ENCODE measurements at places on chromosomes 4 and X.

- no peak for DNase-seq
These were observed 184.8 kb downstream of the UNC5C start for GRCh38 chr4:95363966-95364365.

- DNase-seq, result no peak
These were observed 4.5 kb downstream of the RP2 start for GRCh38 chrX:46841346-46841745.

GRCh38 chr4:151012820-151013219 lies 2.3 kb downstream of the LRBA start:
- no peak for DNase-seq

GRCh38 chrX:1265086-1265485 lies 3.5 kb upstream of the CSF2RA start:
- DNase-seq, result no peak

DNA sequence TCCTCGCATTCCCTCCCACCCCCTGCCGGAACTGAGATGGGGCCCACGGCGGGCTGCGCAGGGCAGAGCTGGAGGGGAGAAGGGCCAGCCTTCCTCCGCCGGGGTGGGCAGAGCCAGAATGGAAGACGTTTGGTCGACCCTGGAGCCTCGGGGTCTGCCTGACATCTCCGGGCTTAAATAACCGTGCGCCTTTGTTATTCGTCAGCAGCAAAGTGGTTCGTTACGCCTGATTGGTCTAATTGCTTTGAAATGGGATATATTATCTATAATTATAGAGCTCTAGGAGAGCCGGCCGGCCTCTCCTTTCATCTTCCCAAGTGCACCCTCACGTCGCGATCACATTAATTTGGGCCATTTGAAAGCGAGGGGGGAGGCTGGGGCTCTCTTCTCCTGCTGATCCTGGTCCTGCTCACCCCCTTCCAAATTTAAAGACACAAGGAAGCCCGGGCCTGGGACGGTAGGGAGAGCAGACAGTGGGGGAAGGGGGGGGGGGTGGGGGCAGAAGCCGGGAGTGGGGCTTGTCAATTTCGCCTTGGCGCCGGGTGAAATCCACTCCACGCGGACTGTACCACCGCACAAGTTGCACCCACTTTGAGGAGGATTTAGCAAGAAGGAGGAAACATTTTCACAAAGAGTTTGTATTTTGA lies 4.7 kb upstream of the MSX1 start:
- no peak for DNase-seq

DNA sequence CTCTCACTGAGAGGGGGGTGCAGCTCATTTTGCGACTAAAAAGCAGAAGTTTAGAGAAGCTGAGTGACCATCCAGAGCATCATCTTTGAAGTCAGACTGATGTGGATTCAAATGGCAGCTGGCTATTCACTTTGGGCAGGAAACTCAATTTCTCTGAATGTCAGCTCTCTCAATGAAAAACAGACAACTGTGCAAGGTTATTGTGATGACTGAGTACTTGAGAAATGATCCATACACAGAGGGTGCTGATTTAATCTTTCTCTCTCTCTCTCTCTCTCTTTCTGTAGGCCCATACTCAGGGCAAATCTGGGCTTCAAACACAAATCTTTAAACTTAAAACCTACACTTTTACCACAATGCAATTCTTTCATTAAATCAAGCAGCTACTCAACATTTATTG lies 185.8 kb upstream of the SLIT2 start:
- no peak for DNase-seq

Measured in D721Med (cell line).